ENCODE measurements at places on chromosomes 6 and 20.

GRCh38 chr6:1226277-1227099 lies 85.4 kb upstream of the FOXQ1 start:
- no peak for ATAC-seq

GRCh38 chr6:90494067-90494780 lies 92.6 kb downstream of the MAP3K7 start:
- ATAC-seq = no peak

- ATAC-seq = peak; percentile 26
These were observed at the start of gene TREML2 for GRCh38 chr6:41200901-41201763. Gene TREML2, minus strand, starts transcription at chr6:41201149. Its CDS starts 141 bp downstream, at chr6:41201008.

- ATAC-seq = no peak
These were observed 354.1 kb upstream of the ARID1B start for GRCh38 chr6:156423075-156423474.

- peak; percentile 68 for ATAC-seq
These were observed 4.9 kb upstream of the CD24 start for GRCh38 chr6:106979435-106979884.

Measured in esophagus mucosa (tissue), 1 donor.